ENCODE measurements at places on chromosomes 1 and 21.

DNA sequence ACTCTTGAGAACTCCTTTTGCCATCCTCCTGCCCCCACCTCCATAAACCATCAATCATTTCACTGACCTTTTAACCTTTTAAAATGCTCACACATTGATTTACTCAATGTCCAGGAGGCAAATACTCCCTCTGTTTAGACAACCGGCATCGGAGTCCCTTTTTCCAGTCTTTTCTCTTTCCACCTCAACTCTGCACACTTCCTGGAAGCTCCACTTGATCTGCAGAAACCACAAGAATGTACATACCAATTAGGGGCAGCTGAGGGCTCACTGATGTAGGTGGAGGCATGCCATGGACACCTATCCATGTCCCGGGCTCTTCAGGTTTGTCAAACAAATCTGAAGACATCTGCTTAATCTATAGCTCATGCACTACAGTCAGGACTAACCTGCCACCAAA lies 5.3 kb upstream of the AMIGO1 start:
- DNase-seq, result no peak

DNA sequence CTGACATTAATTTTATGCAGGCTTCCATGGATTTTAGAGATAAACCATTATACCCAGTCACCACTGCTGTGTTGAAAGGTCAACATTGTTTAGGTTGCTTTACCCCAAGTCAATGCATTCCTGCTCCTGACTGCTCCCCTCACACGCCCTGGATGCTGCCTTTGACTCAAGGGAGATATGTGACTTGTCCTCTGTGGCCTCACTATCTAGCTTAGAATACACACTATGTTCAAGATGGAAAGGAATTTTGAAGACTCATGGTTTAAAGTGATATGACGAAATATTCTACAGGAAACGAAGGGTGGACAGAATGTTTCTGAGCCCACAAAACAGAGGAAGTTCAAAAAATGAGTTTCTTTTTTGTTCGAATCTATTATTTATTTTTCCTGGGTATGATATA lies 170.4 kb upstream of the NR5A2 start:
- DNase-seq, result no peak

DNA sequence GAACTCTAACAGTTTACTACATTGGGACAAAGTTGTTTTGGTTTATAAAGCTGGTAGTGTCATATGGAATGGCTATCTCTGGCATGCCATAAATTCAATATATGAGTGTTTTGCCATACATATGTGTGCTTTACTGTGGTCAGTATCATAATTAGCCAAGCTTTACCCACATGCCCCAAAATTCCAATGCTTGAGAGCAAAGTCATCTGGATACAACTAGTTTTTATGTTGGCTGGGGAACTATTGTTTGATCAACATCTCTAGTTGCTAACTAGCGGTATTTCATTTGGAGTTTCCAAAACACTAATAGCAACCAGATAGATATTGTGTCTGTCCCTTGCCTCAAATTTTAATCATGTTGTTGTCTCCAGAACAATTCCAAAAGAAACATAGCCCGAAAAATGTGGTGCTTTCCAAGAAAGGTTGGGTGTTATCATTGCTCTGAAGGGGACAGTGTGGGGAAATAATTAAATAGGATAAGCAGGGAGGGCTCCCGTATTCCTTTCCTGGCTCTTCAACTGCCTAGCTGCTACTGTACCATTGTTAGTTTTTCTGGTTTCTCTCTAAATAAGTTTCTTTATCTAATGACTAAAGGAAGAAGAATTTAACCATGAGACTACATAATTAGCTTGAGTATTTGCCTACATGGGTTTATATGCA lies 136.1 kb downstream of the TGFB2 start:
- DNase-seq, result no peak

DNA sequence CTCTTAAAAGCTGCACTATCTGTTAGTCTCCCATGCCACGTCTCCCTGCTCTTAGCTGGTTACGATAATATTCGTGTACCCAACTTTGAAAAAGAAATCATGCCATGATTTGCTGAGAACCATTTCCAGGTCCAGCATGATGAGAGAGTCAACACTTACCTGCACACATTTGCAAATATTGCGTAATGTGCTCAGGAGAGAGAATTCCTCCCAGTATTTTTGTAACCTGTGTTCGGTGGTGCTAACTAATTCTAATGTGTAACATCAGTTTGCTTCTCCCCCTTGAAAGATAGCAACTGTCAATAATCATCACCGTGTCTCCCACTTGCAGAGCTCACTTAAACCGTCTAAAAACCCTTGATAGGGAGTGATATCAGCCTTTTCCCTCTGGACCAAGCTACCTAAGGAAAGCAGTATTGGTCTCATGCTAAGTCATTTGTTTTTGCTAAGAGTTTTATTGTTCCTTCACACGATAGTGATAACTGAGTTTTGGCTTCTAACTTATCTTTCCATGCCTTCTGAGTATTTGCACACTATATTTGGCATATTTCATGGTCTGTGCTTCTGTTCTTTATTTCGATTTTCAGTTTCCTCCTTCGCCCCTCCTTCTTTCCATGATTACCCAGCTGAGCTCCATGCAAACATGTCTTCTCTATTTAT lies 61.1 kb upstream of the IRF2BP2 start:
- no peak for DNase-seq

DNA sequence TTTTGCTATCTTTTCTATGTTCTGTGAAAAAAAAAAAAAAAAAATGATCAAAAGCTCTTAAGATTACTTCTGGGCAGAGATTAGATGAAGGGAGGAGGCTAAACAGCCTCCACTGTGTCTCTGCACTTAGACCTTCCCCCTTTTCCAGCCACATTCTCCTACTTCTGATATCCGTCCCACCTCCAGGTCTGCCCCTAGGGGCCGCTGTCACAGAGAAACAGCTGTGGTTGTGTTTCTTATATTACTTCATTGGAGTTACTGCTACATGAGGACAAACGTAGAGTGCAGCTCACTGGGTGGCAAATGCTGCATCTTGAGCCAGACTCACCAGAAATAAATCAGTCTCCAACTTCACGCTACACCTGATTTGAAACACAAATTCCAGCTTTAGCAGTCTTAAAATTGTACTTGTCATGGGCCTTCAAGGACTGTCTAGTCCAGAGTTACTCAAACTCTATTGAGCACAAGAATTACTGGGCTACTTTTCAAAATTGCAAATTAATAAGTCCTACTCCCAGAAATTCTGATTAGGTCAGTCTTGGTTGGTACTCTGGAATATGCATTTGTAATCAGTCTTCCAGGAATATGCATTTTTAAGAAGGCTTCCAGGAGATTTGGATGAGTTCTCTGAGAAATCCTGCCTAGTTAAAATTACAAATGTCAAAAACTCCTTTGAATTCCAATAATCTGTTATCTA lies 125.2 kb upstream of the PTBP2 start:
- no peak for DNase-seq
